ENCODE measurements at places on chromosomes 1 and 21.

DNA sequence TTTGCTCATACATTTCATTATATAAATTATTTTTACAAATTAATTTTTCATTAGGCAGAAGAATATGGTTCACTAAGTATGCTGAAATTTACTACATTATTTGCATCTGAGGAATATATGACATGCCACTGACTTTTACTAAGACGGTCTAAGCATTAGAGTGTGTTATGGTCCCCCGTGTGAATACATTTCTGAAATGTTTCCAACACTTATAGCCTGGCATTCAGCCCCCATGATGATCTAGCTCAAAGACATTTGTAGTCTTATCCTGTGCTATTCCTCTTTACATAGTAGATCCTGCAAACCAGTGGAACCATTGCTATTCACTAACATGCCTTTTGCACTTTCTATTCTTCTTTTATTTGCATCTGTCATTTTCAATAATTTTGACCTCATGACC lies 1878.0 kb downstream of the MRPL39 start:
- DNase-seq: no peak

GRCh38 chr1:4292861-4293260 lies 361.5 kb upstream of the AJAP1 start:
- no peak for DNase-seq

DNA sequence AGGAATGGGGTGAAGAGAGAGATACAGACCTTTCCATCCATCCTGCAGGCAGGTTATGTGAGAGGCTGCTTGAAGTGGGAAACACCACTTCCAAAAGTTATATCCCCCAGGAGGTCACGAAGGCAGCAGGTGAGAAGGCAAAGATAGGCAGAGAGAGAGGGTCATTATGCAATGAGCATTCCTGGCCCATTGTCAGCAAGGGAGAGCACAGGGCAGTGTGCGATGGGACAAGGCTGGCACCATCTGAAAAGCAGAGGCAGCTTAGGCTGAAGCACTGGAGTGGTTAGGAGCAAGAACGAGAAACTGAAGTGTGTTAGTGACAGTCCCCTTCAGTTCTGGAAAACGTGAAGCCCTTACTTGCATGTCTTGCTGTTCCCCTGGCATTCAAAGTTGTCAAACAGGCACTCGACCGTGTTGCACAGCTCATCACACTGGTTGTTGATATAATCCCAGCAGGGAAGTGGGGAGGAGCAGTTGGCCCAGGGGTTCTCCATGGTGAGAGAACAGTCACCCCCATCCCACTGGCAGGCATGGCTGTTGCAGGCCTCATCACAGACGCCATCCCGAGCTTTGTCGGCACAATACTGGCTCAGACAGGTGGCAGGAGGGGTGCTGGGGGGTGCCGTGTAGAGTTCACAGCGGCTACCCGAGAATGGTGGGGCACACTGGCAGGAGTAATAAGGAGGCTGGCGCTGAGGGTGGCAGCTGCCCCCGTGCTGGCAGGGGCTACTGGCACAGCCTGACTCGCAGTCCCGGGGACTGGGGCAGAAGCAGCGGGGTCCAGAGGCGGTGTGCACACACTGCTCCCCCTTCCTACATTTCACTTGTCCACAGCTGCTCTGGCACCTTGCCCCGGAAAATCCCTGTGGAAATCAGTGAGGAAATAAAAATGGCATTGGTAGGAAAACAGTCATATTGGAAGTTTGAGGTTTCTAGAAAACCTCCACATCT lies 28.9 kb upstream of the ADAM30 start:
- DNase-seq: no peak

- no peak for DNase-seq
These were observed 12.5 kb upstream of the MATN1 start for GRCh38 chr1:30735668-30736498.

DNA sequence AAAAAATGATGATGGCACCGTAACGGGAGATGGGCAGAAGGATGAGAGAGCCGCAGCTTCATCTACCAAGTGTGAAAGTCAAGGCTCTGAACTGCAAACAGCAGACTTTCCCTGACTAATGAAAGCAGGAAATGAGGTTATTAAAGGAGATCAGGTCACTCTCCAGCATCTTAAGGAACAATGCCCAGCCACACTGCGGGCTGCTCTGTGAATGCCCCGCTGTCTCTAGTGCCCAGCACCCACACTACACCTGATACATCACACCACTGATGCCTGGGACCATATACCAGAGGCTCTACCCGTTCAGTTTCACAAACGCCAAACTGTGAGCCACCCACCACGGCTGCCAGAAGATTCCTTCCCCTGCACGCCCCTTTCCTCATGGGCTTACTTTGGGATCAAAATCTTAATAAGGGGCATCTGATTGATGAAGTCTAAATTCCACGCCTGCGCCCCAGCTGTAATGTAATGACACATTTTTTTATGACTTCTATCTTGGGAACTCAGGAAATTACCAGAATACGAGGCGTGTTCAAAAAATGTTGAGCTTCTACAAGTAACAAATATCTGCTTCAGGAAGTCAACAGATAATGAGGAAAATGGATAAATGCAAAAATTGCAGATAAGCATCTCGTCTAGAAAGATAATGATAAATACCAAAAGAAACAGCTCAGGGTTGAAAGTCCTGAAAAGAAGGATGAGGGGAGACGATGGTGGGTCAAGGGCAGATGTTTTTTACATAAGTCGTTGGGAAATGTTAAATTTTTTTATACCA lies 72.0 kb downstream of the MIS18A start:
- DNase-seq: no peak

DNA sequence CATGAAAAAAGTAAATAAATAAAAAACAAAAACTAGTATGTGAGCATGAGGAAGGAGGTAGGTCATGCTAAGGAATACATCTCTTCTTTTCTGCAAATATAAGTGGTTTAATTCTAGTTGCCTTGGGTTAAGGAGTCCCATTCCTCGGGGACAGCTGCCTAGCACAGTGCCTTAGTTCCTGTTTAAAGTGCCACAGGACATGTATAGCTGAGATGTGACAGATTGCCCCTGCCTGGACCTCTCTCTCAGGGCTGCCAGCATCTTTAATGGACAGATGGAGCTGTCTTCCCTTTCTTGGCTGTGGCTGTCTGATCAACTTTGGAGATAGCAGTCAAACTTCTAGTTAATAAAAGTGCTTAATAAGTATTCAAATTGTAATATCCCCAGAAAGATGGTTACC lies 50.0 kb downstream of the TSEN15 start:
- no peak for DNase-seq

- DNase-seq: no peak
These were observed 142.8 kb downstream of the ZZZ3 start for GRCh38 chr1:77539519-77540142.

GRCh38 chr21:34144224-34144623 lies 70.8 kb downstream of the MRPS6 start:
- no peak for DNase-seq

GRCh38 chr1:223752721-223753515 lies 40.6 kb downstream of the CAPN2 start:
- DNase-seq: no peak

DNA sequence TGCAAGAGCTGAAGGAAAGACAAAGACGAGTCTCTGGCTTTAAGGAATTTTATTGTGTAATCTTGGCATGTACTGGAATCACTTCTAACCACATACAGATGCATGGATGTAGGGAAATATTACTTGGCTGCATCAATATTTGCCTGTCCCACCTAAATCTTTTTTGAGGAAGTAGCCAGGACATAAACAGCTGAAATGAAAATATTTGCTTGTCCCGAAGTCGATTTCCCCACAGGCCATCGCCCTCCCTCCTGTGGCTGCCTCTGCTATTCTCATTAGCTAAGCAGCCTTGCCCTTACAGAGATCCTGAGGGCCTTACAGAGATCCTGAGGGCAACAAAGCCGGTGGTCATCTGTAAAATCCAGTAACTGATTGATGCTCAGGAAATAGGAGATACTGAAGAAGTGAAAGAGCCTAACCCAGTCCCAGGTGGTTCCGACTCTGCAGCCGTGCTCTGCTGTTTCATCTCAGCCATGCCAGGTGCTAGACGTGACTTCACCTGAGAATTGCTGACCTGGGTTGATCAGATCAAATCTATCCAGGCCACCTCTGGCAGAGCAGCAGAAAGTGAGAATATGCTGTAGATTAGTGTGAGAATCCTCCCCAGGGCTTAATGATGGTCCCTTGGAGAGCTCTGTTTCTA lies 25.5 kb downstream of the MAN1C1 start:
- DNase-seq: no peak

All from NCI-H1436 treated with DMSO at 0.1 percent for 48 hours (cell line).